ENCODE measurements at places on chromosomes 5 and 9. TPM values are rescaled to one million over a fixed set of nuclear protein-coding genes. Genes with fewer than 3 reads are reported as not detected.

C1QTNF3 gene
- total RNA-seq: 3.2 TPM

CCNO gene
- 1.6 TPM for total RNA-seq

GRCh38 chr5:1642221-1642620 is 118.5 kb upstream of the LPCAT1 start:
- no peak overlapping the region for H3K27ac ChIP-seq
- H3K36me3 ChIP-seq: no peaks in the 10 kb centered on the region
- no peak overlapping the region for H3K4me3 ChIP-seq
- peaks cover 47% of the 10 kb centered on the region for H3K27me3 ChIP-seq
- peaks cover 8% of the 10 kb centered on the region for H3K4me1 ChIP-seq

GRCh38 chr5:133977858-133978257 is 9.4 kb upstream of the C5orf15 start:
- no peaks in the 10 kb centered on the region for H3K27me3 ChIP-seq
- no peak overlapping the region for H3K27ac ChIP-seq
- H3K4me3 ChIP-seq: no peak overlapping the region
- peaks cover 5% of the 10 kb centered on the region for H3K4me1 ChIP-seq
- no peak for DNase-seq

DNA sequence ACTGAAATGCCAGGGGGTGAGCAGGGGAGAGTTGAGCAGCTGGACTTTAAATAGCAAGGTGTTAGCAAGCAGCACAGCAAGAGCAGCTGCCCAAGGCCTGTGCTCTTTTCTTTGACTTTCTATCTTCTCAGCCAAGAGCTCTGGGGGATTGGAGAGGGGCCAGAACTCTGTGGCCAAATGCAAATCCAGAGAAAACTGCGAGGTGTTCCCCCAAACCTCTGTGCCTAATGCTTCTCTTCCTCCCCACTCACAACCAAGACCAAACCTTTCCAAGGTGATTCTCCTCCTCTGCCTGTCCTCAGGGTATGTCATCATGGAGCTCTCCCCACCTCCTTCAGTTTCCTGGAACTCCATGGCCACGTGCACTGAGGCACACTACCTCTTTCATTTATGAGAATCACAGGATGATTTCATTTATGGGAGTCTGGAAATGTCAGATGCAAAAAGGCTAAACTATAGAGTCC is 118.7 kb upstream of the WWC1 start:
- no peak for DNase-seq
- H3K36me3 ChIP-seq: peaks cover 4% of the 10 kb centered on the region
- no peak overlapping the region for H3K4me3 ChIP-seq
- H3K27me3 ChIP-seq: peaks cover 7% of the 10 kb centered on the region

- no peaks in the 10 kb centered on the region for H3K36me3 ChIP-seq
- peaks cover 4% of the 10 kb centered on the region for H3K4me1 ChIP-seq
Measured at GRCh38 chr9:93218671-93219420, 34.9 kb downstream of the WNK2 start.

DNA sequence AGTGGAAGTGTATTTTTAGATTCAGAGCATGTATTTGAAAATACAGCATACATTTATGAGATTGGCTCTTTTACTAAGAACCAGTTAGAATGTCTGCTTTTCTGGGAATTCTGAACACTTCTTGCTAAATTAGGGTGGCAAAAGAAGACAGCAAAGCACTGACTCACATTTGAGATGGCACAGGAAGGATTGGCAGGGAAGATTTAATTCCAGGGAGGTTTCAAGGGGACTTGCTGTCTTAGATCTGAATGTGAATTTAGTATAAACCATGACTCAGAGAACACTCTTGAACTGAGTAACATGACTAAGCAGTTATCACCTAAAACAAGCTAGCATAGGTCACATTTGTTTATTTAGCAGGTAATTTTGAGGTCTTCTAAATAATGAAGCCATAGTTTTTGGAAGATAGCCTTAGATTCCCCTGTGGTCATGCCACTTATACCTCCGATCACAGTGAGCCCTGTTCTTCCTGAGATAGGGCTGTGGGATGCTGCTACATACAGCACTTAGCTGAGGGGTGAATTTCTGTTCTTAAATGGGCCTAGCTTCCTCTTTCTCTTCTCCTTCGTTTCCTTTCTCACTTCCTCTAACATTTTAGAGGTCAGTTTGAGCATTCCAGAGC is 173.8 kb downstream of the PCSK1 start:
- H3K27me3 ChIP-seq: no peaks in the 10 kb centered on the region
- H3K4me3 ChIP-seq: no peak overlapping the region
- H3K36me3 ChIP-seq: no peaks in the 10 kb centered on the region
